ENCODE measurements at places on chromosomes 6 and 20. TPM values are rescaled to one million over a fixed set of nuclear protein-coding genes. Genes with fewer than 3 reads are reported as not detected.

DNA sequence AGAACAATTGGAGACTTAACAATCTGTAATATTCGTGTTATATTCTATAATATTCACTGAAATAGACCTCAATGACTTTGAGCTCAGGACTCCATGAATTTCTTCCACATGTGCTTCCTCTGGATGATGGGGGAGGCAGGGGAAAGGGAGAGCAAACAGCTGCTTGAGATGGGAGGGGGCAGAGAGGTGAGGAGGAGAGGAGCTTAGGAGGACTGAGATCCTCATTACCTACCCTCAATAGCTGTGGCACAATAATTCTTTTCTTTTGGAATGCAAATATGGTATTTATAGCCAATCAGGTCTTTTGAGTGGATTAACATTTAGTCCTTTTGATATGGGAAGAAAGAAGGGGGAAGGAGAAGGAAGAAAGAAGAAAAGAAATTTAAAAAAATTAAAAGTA, 64.1 kb upstream of the ZNF217 start:
- no peaks in the 10 kb centered on the region for H3K27me3 ChIP-seq
- H3K27ac ChIP-seq, result no peak overlapping the region
- DNase-seq, result no peak
- no peak overlapping the region for H3K4me3 ChIP-seq

The SRMS gene
- total RNA-seq, result not detected

GRCh38 chr20:63273635-63274380, 1.2 kb downstream of the ARFGAP1 start:
- no peaks in the 10 kb centered on the region for H3K36me3 ChIP-seq
- peak overlapping the region; percentile 82 for H3K4me3 ChIP-seq
- peak; percentile 29 for DNase-seq

DNA sequence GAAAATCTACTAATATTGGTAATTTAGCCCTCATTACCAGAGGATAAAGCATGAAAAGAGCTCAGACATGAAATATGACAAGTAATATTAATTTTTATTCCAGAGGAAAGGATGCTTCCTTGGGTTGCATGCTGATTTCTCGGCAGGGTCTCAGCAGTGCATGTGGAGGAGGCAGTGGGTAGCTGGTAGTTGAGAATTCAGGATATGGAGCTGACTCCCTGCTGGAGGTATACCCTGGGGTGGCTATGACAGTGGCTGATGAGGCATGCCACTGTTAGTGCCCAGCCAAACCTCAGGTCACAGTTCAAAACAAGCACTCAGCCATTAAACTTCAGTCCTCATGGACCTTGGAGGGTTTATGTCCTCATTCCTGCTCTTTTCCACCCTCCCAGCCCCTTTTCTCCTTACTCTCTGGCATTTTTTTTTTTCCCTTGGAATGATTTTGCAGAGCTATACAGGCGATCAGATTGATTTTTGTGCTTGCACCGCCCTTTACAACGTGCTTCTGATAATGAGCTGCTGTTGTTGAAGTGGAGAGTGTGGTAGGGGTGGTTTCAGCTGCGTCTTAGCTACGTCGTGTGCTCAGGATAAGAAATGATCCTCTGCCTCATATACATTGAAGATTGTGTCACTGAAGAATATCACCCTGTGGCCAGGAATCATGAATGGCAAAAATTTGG, 761.9 kb upstream of the MMS22L start:
- H3K4me1 ChIP-seq, result no peaks in the 10 kb centered on the region
- H3K27me3 ChIP-seq, result no peaks in the 10 kb centered on the region
- H3K27ac ChIP-seq, result no peak overlapping the region
- no peaks in the 10 kb centered on the region for H3K36me3 ChIP-seq

DNA sequence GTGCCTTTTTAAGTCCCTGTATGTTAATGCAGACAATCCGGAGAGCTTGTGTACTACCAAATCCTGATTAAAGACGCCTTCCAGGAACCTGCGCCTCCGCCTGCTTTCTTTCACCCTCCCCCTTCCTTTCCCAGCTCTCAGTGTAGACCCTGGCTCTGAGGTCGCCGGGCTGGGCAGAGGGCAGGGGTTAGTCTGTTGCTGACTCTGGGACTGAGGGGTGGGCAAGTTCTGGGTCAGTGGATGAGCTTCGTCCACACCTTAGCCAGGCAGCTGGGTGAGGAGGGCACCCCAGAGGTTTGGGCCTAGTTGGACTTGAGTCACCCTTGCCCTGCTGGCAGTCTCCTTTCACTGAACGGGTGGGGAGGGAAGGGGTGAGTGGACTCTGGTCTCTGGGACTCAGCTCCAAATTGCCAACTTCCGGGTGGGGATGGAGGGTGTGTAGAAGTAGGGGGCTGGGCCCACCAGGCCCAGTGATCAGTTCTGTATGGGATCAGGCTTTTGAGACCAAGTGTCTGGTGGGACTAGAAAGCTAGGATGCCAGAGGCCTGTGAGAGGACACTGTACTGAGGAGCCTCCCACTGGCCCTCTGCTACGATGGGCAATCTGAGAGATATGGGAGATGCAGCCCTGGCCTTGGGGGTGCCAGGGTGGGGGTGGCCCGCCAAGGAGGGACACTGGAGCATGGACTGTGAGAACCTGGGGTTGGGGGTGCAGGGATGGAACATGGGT, 21.3 kb upstream of the SLC22A7 start:
- H3K4me3 ChIP-seq, result no peak overlapping the region
- no peaks in the 10 kb centered on the region for H3K4me1 ChIP-seq
- no peak overlapping the region for H3K27ac ChIP-seq
- no peaks in the 10 kb centered on the region for H3K36me3 ChIP-seq
- DNase-seq, result no peak

- no peak overlapping the region for H3K4me3 ChIP-seq
- H3K36me3 ChIP-seq, result no peaks in the 10 kb centered on the region
- DNase-seq, result no peak
- no peaks in the 10 kb centered on the region for H3K4me1 ChIP-seq
- H3K27ac ChIP-seq, result no peak overlapping the region
Observed at GRCh38 chr20:19354950-19355349, 142.5 kb downstream of the SLC24A3 start.

The VEGFA gene
- 16.6 TPM for total RNA-seq

GRCh38 chr6:104855507-104855906, 4.2 kb downstream of the HACE1 start:
- H3K27me3 ChIP-seq, result no peaks in the 10 kb centered on the region
- peaks cover 8% of the 10 kb centered on the region for H3K4me1 ChIP-seq
- H3K4me3 ChIP-seq, result no peak overlapping the region

DNA sequence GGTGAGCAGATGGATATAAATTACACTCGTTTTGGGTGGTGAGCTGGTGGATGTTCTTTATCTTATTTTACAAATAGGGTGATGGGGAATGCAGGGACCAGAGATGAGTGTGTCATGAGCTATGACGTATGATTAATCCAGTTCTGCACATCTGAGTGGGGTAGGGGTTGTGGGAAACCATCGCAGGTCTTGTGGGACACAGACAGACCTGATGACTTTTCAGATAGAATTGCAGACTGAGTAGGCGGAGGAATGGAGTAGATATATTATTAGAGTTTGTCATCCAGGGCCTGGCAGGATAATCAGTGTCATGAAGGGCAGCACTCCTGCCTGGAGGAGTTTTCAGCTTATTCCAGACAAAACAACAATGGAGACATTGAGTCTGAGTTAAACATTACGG, 12.9 kb upstream of the DSP start:
- H3K36me3 ChIP-seq, result no peaks in the 10 kb centered on the region
- H3K27ac ChIP-seq, result no peak overlapping the region
- H3K4me3 ChIP-seq, result no peak overlapping the region

- no peaks in the 10 kb centered on the region for H3K36me3 ChIP-seq
- H3K27me3 ChIP-seq, result peaks cover 9% of the 10 kb centered on the region
- peaks cover 5% of the 10 kb centered on the region for H3K4me1 ChIP-seq
- no peak overlapping the region for H3K4me3 ChIP-seq
- DNase-seq, result peak; percentile 28
- no peak overlapping the region for H3K27ac ChIP-seq
Observed at GRCh38 chr6:3610206-3610605, 141.3 kb downstream of the PXDC1 start.

- no peaks in the 10 kb centered on the region for H3K27me3 ChIP-seq
- no peaks in the 10 kb centered on the region for H3K36me3 ChIP-seq
- H3K27ac ChIP-seq, result peak overlapping the region; percentile 92
- peaks cover 29% of the 10 kb centered on the region for H3K4me1 ChIP-seq
- DNase-seq, result peak; percentile 83
- peak overlapping the region; percentile 94 for H3K4me3 ChIP-seq
Observed at GRCh38 chr20:10674684-10675449, 1.1 kb upstream of the JAG1 start.

The KCNK15 gene
- not detected for total RNA-seq

- no peaks in the 10 kb centered on the region for H3K27me3 ChIP-seq
- H3K27ac ChIP-seq, result no peak overlapping the region
- H3K4me3 ChIP-seq, result no peak overlapping the region
- DNase-seq, result no peak
Observed at GRCh38 chr6:21748343-21749056, 154.9 kb downstream of the SOX4 start.

The TMEM74B gene
- total RNA-seq, result 1.1 TPM

The SALL4 gene
- 1.9 TPM for total RNA-seq

- H3K27ac ChIP-seq, result peak overlapping the region; percentile 59
- H3K27me3 ChIP-seq, result no peaks in the 10 kb centered on the region
- H3K4me3 ChIP-seq, result peak overlapping the region; percentile 69
- H3K4me1 ChIP-seq, result peaks cover 17% of the 10 kb centered on the region
- no peaks in the 10 kb centered on the region for H3K36me3 ChIP-seq
Observed at GRCh38 chr20:408843-409696, 971 bp downstream of the RBCK1 start.

DNA sequence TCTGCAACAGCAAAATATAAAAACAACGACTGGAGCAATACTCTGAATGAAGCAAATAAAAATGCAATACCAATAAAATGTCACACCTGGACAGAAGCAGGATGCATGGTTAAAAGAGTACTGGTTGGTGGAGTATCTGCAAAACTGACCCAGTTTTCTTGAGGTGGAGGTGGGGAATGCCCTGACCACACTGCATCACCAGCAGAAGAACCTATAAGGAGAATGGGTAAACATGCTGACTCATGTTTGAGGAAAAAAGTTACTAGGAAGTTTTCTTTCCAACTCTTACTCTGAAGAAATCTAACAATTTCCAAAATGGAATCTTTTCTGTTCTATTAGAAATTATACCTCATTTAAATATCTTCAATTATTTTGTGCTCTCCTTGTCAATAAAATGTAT, 43.6 kb downstream of the REPS1 start:
- no peak overlapping the region for H3K27ac ChIP-seq
- H3K36me3 ChIP-seq, result peaks cover 2% of the 10 kb centered on the region
- H3K27me3 ChIP-seq, result no peaks in the 10 kb centered on the region

The LAMA4 gene
- 629 TPM for total RNA-seq

DNA sequence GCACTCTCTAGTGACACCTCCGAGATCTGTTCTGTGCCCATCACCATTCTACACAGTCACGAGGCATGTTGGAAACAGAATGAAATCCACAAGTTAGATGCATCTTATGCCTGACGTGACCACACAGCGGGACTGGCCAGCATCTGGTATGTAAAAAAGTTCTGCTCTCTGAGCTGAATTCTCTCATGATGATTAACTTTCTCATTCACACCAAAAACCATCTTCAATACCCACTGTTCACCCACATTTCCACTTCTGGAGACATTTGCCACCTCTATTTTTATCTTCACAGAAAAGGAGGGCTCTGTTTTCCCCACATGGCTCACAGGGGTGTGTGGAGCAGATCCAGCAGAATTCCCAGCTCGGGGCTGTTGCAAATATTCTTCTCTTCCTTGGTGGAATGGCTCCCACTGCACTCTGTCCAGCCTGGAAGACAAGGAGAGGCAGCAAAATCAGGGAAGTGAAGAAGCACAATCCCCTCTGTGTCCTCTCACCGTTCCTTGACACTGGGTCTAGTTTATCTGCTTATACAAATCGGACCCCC, 303.4 kb downstream of the TAF4 start:
- no peak for DNase-seq
- no peaks in the 10 kb centered on the region for H3K27me3 ChIP-seq
- H3K36me3 ChIP-seq, result no peaks in the 10 kb centered on the region
- no peak overlapping the region for H3K4me3 ChIP-seq
- H3K27ac ChIP-seq, result no peak overlapping the region
- no peaks in the 10 kb centered on the region for H3K4me1 ChIP-seq

- DNase-seq, result no peak
- H3K27ac ChIP-seq, result no peak overlapping the region
- no peak overlapping the region for H3K4me3 ChIP-seq
- no peaks in the 10 kb centered on the region for H3K36me3 ChIP-seq
Observed at GRCh38 chr6:81759782-81760181, 7.3 kb upstream of the TENT5A start.

The HLA-DQB2 gene
- total RNA-seq, result not detected

GRCh38 chr6:150770637-150771036, 94.9 kb upstream of the MTHFD1L start:
- no peak for DNase-seq
- no peak overlapping the region for H3K4me3 ChIP-seq
- peaks cover 19% of the 10 kb centered on the region for H3K4me1 ChIP-seq
- H3K36me3 ChIP-seq, result no peaks in the 10 kb centered on the region
- H3K27me3 ChIP-seq, result no peaks in the 10 kb centered on the region

- DNase-seq, result peak; percentile 47
- no peaks in the 10 kb centered on the region for H3K36me3 ChIP-seq
- no peak overlapping the region for H3K27ac ChIP-seq
- H3K4me3 ChIP-seq, result no peak overlapping the region
- no peaks in the 10 kb centered on the region for H3K27me3 ChIP-seq
Observed at GRCh38 chr6:144378437-144378836, 93.3 kb downstream of the UTRN start.

DNA sequence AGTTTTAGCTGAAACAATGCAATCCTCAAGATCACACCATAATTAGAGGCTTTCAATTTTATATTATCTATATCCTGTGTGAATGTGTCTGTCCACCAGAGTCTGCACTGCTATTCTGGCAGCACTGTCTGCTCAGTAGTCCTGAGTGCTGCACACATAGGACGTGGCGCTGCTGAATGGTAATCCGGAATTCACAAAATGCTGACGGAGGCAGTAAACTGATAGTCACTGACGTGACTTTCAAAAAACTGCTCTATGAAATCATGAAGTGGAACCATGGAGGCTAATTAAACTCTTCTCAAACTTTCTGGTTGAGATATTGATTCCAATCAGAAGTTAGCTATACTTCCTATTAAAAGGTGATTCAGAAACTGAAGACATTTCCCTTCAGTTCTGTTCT, 190.8 kb upstream of the NOX3 start:
- H3K27me3 ChIP-seq, result no peaks in the 10 kb centered on the region
- H3K36me3 ChIP-seq, result no peaks in the 10 kb centered on the region
- H3K27ac ChIP-seq, result no peak overlapping the region
- H3K4me3 ChIP-seq, result no peak overlapping the region
- DNase-seq, result peak; percentile 31

- no peaks in the 10 kb centered on the region for H3K27me3 ChIP-seq
- H3K4me1 ChIP-seq, result peaks cover 5% of the 10 kb centered on the region
- H3K4me3 ChIP-seq, result no peak overlapping the region
Observed at GRCh38 chr20:19692685-19693119, 65.4 kb upstream of the RIN2 start.

DNA sequence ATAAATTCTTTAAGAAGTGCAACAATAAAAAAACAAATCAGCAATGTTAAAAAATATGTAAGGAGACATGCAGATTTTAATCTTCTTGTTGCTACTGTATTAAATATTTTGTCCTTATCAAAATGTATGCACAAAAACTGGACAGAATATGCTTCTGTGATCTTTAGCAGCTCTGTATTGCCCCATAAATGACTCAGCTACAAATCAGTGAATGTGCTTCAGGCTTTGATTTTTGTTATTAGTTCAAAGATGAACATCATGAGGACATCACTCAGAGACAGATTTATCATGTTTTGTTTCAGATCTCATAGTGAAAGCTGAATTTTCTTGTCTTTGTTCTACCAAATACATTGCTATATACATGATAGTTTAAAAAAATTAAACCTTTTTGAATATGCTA, 312.4 kb downstream of the GRIK2 start:
- no peaks in the 10 kb centered on the region for H3K27me3 ChIP-seq
- no peak overlapping the region for H3K4me3 ChIP-seq
- no peak overlapping the region for H3K27ac ChIP-seq
- DNase-seq, result no peak
- H3K4me1 ChIP-seq, result no peaks in the 10 kb centered on the region
- no peaks in the 10 kb centered on the region for H3K36me3 ChIP-seq
